ENCODE measurements at places on chromosomes 12 and 14.

DNA sequence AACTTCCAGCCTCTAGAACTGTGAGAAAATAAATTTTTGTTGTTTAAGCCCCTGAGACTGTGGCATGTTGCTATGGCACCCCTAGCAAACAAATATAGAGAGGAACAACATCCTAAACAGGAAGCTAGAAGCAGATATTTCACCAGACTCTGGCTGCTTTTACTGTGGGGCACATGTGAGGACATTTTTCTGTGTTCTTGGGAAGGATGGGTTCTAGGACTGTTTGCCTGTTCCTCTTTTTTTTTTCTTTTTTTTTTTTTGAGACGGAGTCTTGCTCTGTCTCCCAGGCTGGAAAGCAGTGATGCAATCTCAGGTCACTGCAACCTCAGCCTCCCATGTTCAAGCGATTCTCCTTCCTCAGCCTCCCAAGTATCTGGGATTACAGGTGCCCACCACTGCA is 4.2 kb upstream of the HRK start:
- DNase-seq: no peak

GRCh38 chr14:24310646-24311604 is at the start of gene LTB4R:
TSS of gene LTB4R (plus strand) at chr14:24311502. CDS start at chr14:24315652, 4,150 bp downstream.
- DNase-seq: peak; percentile 15

- no peak for DNase-seq
These were observed 500.4 kb upstream of the GARIN6 start for GRCh38 chr12:99147130-99147529.

DNA sequence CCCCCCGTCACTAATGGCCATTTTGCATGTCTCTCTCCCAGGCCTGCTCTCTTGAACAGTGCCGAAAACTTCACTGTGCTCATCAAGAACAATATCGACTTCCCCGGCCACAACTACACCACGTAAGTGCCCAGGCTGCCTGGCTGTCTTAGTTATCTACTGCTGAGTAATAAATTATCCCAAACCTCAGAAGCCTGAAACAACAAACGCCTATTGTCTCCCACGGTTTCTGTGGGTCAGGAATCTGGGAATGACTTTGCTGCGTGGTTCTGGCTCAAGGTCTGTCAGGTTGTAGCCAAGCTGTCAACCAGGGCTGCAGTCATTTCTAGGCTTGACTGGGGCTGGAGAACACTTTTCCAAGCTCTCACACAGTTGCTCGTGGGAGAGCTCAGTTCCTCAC is 32.6 kb downstream of the P2RX7 start:
- no peak for DNase-seq

GRCh38 chr12:52633383-52633782 is 15.0 kb upstream of the KRT73 start:
- DNase-seq: no peak

Data from KG1 (cell line).